Activated CD4-positive, alpha-beta T cell treated with anti-CD3 and anti-CD28 coated beads for 24 hours (primary cell): ENCODE measurements at places on chromosomes 1 and 21.

GRCh38 chr1:204834752-204835151 lies 35.9 kb upstream of the NFASC start:
- DNase-seq = no peak

GRCh38 chr21:41833497-41834115 lies 45.5 kb downstream of the PRDM15 start:
- DNase-seq = no peak

DNA sequence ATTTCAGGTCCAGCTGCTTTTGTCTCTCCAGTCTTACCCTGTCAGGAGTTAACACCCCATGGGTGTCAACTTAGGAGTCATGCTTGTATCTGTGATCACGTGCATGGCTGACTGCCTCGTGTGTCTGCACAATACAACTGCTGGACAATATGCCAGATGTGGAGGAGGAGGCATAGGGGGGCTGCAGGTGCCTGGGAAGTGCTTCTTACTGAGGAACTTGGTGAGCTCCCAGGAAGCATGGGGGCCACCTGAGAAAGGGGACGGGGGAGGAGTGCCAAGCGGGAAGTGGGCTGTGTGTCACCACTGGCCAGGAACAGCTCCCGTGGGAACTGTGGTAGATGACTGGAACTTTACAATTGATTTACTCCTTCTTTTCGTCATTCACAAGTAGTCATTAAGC lies 9.5 kb downstream of the RHEX start:
- no peak for DNase-seq

DNA sequence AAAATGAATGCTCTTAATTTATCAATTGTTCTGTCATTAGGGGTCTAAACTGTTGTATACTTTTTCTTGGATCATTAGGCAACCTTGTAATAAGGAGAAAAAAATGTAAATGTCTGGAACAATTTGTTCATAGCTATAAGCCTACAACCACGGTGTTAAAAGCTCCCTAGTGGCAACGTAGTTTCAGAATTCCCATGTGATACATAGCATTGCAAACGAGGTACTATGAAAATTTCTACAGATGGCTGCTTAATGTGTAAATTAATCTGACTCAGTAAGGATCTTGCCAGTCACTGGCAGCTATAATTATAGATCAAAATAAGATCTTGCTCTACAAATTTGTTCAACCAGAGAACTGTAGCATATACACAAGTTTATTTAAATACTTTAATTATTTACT lies 304.1 kb upstream of the ADGRL4 start:
- DNase-seq = no peak

DNA sequence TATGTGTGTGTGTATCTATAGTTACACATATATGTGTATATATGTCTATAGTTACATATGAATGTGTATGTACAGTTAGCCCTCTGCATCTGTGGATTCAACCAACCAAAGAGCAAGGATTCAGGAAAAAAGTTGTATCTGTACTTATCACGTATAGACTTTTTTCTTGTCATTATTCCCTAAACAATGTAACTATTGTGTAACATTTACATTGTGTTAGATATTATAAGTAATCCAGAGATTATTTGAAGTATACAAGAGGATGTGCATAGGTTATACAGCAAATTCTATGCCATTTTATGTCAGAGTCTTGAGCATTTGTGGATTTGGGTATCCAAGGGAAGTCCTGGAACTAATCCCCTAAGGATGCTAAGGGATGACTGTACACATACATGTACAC lies 71.3 kb downstream of the RASAL2 start:
- DNase-seq = no peak

DNA sequence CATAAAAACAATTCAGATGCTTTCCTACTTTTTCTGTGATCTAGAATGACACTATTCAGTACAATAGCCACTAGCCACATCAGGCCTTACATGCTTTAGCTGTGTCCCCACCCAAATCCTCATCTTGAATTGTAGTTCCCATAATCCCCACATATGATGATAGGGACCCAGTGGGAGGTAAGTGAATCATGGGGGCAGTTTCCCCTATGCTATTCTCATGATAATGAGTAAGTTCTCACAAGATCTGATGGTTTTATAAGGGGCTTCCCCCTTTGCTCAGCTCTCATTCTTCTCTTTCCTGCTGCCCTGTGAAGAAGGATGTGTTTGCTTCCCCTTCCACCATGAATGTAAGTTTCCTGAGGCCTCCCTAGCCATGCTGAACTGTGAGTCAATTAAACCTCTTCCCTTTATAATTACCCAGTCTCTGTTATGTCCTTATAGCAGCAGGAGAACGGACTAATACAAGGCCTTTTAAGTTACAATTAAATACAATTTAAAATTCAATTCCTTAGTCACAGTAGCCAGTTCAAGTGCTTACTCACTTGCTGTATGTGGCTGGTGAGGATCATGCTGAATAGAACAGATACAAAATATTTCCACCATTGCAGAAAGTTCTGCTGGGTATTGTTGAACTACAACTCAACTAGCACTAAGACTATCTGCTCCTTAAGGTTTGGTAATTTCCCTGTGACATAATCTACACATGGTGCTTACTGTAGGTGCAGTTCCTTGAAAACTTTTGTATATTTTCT lies 106.7 kb downstream of the SCMH1 start:
- no peak for DNase-seq

DNA sequence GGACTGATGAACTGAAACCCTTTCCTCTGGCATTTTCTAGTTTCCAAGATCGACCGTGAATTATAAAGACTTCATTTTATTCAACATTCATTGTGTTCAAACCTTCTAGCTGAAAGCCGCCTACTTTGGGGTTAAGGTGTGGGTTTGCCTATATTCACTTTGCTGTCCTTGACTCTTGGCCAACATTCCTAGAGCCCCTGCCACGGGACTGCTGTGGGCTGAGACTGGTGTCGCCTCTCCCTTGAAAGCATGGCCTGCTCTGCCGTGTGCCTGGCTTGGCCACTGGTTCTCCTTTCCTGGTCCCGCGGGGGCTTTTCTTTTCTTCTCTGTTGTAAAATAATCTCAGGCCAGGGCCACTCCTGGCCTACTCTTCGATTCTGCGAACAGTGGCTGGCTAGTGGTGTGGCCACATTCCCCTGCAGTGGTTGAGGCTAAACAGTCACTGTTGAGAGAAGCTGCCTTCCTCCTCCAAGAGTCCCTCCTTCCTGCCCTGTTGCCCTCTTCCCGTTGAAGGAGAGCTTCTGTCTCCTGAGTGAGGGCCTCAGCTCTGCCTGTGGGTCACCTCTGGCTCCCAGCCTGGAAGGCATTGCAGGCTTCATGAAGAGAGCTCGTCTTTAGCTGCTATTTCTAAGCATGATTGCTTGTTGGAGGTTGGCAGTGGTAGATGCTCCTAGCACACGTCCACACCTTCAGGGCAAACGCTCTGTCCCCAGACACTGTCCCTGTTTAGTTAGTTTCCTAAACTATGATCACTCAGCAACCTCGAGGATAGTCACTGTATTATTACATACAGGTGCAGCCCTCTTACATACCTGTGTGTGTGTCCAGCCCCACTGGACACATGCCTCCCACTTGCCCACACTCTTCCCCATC lies 80.5 kb downstream of the GALNT2 start:
- no peak for DNase-seq

DNA sequence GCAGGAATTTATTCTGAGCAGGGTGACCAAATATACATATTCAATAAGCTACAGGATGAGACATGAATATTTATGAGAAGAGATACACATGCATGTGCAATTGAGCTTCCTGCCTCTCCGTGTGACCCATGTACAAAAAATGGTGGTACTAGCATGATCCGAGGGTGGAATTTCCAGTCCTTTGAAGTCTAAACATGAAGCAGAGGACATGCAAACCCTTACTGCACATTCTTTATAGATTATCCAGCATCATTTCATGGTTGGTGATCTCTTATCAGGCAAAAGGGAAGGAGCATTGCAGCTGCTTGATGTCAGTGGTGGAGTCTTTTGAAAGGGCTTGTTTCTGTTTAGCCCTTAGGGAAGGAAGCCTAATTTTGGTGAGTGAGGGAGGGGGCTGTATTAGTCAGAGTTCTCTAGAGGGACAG lies 448.6 kb downstream of the SETD4 start:
- no peak for DNase-seq

- DNase-seq = no peak
Measured at GRCh38 chr1:39196244-39197215, 8.0 kb upstream of the MACF1 start.

DNA sequence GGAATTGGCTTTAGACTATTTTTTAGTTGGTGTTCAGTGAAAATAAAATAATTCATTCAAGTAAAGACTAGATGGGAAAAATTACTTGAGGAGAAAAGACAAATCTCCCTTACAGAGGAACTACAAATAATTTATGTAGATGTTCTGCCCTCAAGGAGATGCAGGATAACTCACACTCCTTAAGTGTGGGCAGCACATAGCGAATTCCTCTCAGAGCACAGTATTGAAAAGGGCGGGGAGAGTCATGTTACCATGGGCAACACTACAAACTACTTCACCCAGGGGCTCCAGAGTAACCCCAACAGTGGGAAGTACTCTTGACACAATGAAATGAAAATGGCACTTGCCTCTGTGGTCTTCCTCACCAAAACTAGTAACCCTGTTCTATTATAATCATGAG lies 20.6 kb upstream of the LAMC2 start:
- DNase-seq = no peak

GRCh38 chr1:182615468-182616129 lies 11.4 kb upstream of the RGS16 start:
- no peak for DNase-seq

DNA sequence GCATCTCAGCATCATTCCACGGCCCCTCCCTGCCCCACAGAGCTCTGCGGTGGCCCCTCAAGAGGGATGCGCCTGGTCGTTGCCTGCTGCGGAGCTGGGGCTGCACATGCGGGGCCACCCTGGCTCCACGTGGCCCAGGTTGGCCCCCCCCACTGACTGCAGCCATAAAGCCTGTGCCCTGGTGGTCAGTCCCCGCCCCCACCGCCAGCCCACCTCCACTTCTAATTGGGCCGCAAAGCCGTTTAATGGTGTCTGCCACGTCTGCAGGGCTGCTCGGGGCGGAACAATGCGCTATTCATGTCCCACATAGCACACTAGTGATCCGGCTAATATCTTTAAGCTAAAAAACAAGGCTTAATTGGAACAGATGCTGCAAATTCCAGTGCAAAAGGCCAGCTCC lies 33.5 kb upstream of the ACTRT2 start:
- no peak for DNase-seq

- DNase-seq = no peak
Measured at GRCh38 chr1:57799490-57800115, 375.7 kb upstream of the DAB1 start.

DNA sequence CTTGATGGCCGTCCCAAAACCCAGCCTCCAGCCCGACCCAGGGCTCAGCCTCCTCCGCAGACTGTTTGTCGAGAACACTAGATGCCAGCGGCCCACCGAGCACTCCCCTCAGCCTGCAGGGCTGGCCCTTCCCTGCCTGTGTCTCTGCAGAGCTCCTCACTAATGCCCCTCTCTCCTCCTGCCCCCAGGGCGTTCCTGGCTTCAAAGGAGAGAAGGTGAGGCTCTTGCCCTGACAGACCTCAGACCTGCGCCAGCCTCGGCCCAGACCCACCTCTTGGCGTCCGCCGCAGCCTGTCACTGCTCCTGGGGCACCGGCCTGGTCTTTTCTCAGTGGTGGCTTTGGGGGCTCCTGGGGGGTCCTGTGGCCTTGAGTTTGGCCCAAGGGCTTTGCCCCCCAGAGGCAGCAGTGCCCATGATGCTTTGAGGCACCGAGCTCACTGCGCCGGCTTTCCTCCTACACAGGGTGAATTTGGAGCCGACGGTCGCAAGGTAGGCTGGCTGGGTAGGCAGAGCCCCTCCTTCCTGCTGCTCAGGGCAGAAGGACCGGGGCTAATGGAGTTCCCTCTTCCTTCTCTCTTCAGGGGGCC lies 18.4 kb downstream of the COL6A2 start:
- no peak for DNase-seq

DNA sequence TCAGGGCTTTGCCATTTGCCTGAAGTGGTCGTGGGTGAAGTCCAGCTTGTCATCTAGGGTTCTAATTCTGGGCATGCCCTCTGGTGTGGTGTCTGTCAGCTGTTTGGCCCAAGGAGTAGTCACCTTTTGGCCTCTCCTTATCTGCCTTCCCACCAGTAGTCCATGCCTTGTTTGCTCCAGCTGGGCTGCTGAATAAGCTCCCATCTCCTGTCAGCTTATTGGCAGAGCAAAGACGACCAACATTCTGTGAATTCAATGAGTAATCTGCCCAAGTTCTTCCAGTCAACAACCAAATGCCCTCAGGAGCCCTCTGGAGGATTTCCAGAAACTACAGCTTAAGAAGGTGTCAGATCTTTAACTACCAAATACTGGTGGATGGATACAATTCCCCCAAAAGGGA lies 7.0 kb downstream of the BCAN start:
- no peak for DNase-seq

- no peak for DNase-seq
Measured at GRCh38 chr1:20511518-20512428, 3.8 kb upstream of the MUL1 start.

GRCh38 chr1:14345946-14346550 lies 252.4 kb upstream of the KAZN start:
- no peak for DNase-seq

- DNase-seq = no peak
Measured at GRCh38 chr1:13826009-13826408, 126.0 kb downstream of the PRDM2 start.

GRCh38 chr1:169086603-169087455 lies 19.7 kb upstream of the ATP1B1 start:
- no peak for DNase-seq

GRCh38 chr1:34237151-34237815 lies 60.6 kb downstream of the C1orf94 start:
- no peak for DNase-seq

- DNase-seq = no peak
Measured at GRCh38 chr21:35646606-35647005, 413.7 kb downstream of the SETD4 start.

DNA sequence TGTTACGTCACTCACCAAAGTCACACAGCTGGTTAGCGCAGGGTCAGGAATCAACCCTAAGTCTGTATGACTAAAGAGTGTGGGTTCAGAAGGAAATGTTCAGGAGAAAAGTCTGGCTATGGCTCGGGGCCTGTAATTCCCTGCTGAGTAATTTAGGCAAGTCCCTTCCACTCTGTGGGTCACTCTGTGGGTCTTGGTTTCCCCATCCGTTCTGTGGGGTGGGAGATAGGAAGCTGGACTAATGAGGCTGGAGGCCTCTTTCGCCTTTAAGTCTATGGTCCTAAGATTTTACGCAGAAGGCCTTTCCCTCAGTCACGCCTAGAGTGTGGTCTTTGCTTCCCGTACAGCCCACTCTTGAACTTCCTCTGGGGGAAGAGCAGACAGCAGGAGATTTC lies 14.3 kb upstream of the MED18 start:
- DNase-seq = no peak

GRCh38 chr1:205630241-205630640 lies 1.6 kb downstream of the ELK4 start:
- DNase-seq = no peak

GRCh38 chr1:184604152-184604900 lies 150.3 kb downstream of the EDEM3 start:
- DNase-seq = no peak

- DNase-seq = no peak
Measured at GRCh38 chr1:53483170-53483569, 24.0 kb downstream of the DMRTB1 start.

GRCh38 chr1:67749844-67750690 lies 65.1 kb downstream of the GADD45A start:
- DNase-seq = no peak
